Activated T-cell treated with anti-CD3 and anti-CD28 coated beads, Interleukin-2, amount 50 U/mL, for 24 hours (primary cell): ENCODE measurements at places on chromosomes 5 and 9.

DNA sequence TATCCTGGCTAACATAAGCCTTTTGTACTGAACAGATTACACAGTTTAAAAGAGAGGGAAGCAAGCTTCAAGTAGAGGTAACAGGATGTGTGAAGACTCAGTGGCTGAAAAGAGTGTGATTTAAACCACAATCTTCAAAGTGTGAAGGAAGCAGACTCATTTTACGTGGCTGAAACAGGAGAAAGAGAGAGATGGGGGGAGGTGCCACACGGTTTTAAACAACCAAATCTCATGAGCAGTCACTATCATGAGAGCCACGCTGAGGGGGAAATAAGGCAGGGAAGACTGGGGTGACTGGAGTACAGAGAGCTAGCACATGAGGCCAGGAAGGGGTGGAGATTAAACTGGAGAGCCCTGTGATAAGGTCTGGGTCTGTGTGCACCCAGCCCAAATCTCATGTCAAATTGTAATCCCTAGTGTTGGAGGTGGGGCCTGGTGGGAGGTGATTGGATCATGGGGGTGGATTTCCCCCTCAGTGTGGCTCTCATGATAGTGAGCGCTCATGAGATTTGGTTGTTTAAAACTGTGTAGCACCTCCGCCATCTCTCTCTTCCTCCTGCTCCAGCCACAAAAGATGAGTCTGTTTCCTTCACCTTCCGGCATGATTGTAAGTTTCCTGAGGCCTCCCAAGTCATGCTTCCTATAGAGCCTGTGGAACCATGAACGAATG lies 318.6 kb upstream of the CD180 start:
- peaks cover 65% of the 10 kb centered on the region for H3K4me1 ChIP-seq
- no peak overlapping the region for H3K4me3 ChIP-seq
- H3K27ac ChIP-seq, result peak overlapping the region; percentile 80
- H3K27me3 ChIP-seq, result no peaks in the 10 kb centered on the region
- peak; percentile 54 for DNase-seq
- no peaks in the 10 kb centered on the region for H3K36me3 ChIP-seq

- H3K36me3 ChIP-seq, result peaks cover 3% of the 10 kb centered on the region
- DNase-seq, result no peak
- H3K27ac ChIP-seq, result no peak overlapping the region
- no peaks in the 10 kb centered on the region for H3K27me3 ChIP-seq
- no peak overlapping the region for H3K4me3 ChIP-seq
Measured at GRCh38 chr9:121974421-121974820, 118.7 kb downstream of the TTLL11 start.

GRCh38 chr9:111034898-111035539 lies 3.3 kb downstream of the LPAR1 start:
- no peak for DNase-seq
- H3K27ac ChIP-seq, result no peak overlapping the region
- H3K4me3 ChIP-seq, result no peak overlapping the region
- H3K27me3 ChIP-seq, result peaks cover 48% of the 10 kb centered on the region
- peaks cover 8% of the 10 kb centered on the region for H3K4me1 ChIP-seq

GRCh38 chr5:96905864-96906263 lies 29.6 kb downstream of the ERAP2 start:
- H3K36me3 ChIP-seq, result peaks cover 86% of the 10 kb centered on the region
- no peak overlapping the region for H3K27ac ChIP-seq
- DNase-seq, result no peak
- peaks cover 26% of the 10 kb centered on the region for H3K4me1 ChIP-seq

GRCh38 chr5:170254056-170254455 lies 21.3 kb downstream of the C5orf58 start:
- peaks cover 98% of the 10 kb centered on the region for H3K36me3 ChIP-seq
- H3K4me1 ChIP-seq, result peaks cover 74% of the 10 kb centered on the region
- DNase-seq, result no peak
- peak overlapping the region; percentile 64 for H3K27ac ChIP-seq
- no peak overlapping the region for H3K4me3 ChIP-seq
- H3K27me3 ChIP-seq, result no peaks in the 10 kb centered on the region

DNA sequence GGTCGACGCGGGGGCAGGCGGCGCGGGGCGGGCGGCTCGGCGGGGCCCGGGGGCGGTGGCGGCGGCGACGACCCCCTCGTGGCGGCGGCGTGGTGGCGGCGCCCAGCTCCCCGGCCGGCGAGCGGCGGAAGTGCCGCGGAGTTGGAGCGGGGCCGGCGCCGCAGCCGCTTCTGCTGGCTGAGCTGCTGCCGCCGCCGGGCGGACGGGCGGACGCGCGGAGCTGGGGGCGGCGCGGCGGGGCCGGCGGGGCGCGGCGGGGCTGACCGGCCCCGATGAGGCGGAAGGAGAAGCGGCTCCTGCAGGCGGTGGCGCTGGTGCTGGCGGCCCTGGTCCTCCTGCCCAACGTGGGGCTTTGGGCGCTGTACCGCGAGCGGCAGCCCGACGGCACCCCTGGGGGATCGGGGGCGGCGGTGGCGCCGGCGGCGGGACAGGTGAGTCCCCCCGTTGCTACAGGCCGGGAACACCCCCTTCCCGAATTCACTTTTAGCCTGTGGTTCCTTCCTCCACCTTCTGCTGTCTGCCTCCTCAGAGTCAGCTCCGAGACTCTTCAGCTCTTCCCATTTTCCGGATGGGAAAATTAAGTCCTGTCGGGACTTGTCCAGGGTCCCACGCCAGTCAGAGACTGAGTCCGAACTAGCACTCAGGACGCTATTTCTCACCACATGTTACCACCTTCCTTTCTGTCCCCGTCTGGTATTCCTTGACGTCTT lies at the start of gene GALNT10:
Gene GALNT10, plus strand, starts transcription at position 139 of the 710 bp plus-strand sequence. Its CDS starts 134 bp downstream, at position 273.
- H3K4me3 ChIP-seq, result peak within 1 kb of the TSS; percentile 91
- H3K27ac ChIP-seq, result peak within 1 kb of the TSS; percentile 90

GRCh38 chr9:14322211-14323082 lies 8.5 kb upstream of the NFIB start:
- DNase-seq, result peak; percentile 83
- no peaks in the 10 kb centered on the region for H3K36me3 ChIP-seq
- peak overlapping the region; percentile 55 for H3K27ac ChIP-seq
- peaks cover 68% of the 10 kb centered on the region for H3K27me3 ChIP-seq
- peaks cover 38% of the 10 kb centered on the region for H3K4me1 ChIP-seq
- peak overlapping the region; percentile 74 for H3K4me3 ChIP-seq

GRCh38 chr9:75683591-75683990 lies 206.9 kb upstream of the PCSK5 start:
- no peaks in the 10 kb centered on the region for H3K4me1 ChIP-seq
- no peak for DNase-seq
- no peak overlapping the region for H3K27ac ChIP-seq
- H3K36me3 ChIP-seq, result no peaks in the 10 kb centered on the region
- peaks cover 3% of the 10 kb centered on the region for H3K27me3 ChIP-seq

DNA sequence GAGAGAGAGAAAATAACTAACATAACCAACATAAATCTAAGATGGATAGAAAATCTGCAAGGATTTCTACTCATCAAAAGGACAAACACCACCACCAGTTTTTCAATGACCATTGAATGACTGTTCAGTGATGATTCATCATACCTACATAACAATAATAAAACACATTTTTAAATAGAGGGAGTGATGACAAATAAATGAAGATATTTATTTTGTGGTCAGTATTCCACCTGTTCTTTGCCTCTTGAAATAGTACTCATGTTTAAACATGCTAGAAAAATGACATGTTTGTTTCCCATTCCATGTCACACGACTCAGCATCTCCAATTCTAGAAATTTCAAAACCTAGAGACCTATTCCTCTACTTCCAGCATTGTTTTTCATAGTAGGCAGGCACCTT lies 34.6 kb upstream of the ADAMTS16 start:
- no peak overlapping the region for H3K4me3 ChIP-seq
- no peak for DNase-seq
- no peaks in the 10 kb centered on the region for H3K36me3 ChIP-seq

- no peaks in the 10 kb centered on the region for H3K4me1 ChIP-seq
- no peaks in the 10 kb centered on the region for H3K36me3 ChIP-seq
- DNase-seq, result no peak
- H3K27me3 ChIP-seq, result peaks cover 3% of the 10 kb centered on the region
Measured at GRCh38 chr5:168779333-168779732, 200.2 kb upstream of the PANK3 start.

GRCh38 chr9:38089387-38090165 lies 20.5 kb upstream of the SHB start:
- no peak for DNase-seq
- H3K4me1 ChIP-seq, result peaks cover 2% of the 10 kb centered on the region
- H3K27ac ChIP-seq, result no peak overlapping the region
- H3K4me3 ChIP-seq, result no peak overlapping the region
- H3K27me3 ChIP-seq, result peaks cover 10% of the 10 kb centered on the region
- no peaks in the 10 kb centered on the region for H3K36me3 ChIP-seq

GRCh38 chr9:17878810-17879370 lies 300.0 kb downstream of the SH3GL2 start:
- no peaks in the 10 kb centered on the region for H3K27me3 ChIP-seq
- H3K36me3 ChIP-seq, result no peaks in the 10 kb centered on the region
- H3K4me3 ChIP-seq, result no peak overlapping the region

DNA sequence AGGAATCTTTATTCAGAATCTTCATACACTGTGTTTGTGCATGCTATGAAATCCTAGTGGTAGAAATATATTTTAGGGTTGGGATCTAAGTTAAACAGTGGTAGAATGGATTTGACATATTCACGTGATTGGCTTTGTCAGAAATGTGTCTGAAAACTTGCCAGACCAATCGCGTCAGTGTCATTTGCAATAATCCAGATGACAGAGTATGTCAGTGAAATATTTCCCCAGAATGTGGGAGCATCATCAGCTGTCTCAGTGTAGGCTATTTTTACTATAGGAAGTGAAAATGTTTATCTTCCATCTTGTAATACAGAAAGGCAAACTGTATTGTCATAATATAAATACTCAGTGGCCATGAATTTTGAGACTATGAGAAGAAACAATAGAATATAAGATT lies 220.6 kb upstream of the EDIL3 start:
- H3K4me3 ChIP-seq, result no peak overlapping the region
- H3K27me3 ChIP-seq, result no peaks in the 10 kb centered on the region
- no peak for DNase-seq
- H3K27ac ChIP-seq, result no peak overlapping the region
- H3K36me3 ChIP-seq, result no peaks in the 10 kb centered on the region
- H3K4me1 ChIP-seq, result no peaks in the 10 kb centered on the region

- no peaks in the 10 kb centered on the region for H3K4me1 ChIP-seq
- no peak for DNase-seq
- no peak overlapping the region for H3K4me3 ChIP-seq
- H3K27ac ChIP-seq, result no peak overlapping the region
Measured at GRCh38 chr9:13189362-13189761, 90.1 kb downstream of the MPDZ start.

DNA sequence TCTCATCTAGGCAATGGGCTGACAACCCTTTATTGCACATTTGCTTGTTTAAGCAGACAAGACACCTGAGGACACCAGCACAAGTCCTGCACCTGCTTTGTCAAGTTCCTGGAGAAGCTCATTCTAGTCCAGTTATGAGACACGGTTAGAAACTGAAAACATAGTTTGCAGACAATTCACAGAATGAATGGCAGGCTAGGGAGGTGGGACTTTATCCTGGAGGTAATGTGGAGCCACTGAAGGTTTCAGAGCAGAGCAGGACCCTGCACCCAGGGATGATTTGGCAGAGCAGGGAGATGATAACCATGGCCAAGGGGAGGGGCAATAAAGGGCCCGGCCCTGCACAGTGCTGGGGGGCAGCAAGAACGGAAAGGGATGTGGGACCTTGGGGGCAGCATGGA lies 50.7 kb upstream of the SLC25A51 start:
- H3K27me3 ChIP-seq, result no peaks in the 10 kb centered on the region
- no peak for DNase-seq
- peaks cover 1% of the 10 kb centered on the region for H3K36me3 ChIP-seq
- H3K4me1 ChIP-seq, result peaks cover 28% of the 10 kb centered on the region
- H3K4me3 ChIP-seq, result peak overlapping the region; percentile 52
- H3K27ac ChIP-seq, result peak overlapping the region; percentile 93

DNA sequence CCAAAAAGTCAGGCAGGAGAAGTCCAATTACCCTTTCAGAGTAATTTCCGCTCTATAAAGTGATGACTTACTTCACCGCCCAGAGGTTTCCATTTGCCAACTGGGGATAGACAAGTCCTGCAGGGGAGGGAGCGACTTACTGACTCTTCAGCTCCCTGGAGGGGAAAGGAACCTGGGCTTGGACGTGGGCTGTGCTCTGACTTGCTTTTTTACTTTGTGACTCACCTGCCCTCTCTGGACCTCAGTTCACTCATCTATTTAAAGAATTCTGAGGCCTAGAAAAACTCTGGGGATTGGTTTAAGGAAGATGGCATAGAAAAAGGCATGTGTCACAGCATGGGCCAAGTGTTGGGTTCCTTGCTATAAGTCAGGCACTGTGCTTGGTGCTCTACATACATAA lies 180.4 kb upstream of the TRIM32 start:
- H3K4me1 ChIP-seq, result no peaks in the 10 kb centered on the region
- H3K4me3 ChIP-seq, result no peak overlapping the region
- no peak overlapping the region for H3K27ac ChIP-seq
- no peak for DNase-seq

- no peaks in the 10 kb centered on the region for H3K36me3 ChIP-seq
- H3K27ac ChIP-seq, result no peak overlapping the region
- H3K4me3 ChIP-seq, result no peak overlapping the region
- no peak for DNase-seq
Measured at GRCh38 chr5:72687288-72687687, 129.2 kb upstream of the TNPO1 start.

DNA sequence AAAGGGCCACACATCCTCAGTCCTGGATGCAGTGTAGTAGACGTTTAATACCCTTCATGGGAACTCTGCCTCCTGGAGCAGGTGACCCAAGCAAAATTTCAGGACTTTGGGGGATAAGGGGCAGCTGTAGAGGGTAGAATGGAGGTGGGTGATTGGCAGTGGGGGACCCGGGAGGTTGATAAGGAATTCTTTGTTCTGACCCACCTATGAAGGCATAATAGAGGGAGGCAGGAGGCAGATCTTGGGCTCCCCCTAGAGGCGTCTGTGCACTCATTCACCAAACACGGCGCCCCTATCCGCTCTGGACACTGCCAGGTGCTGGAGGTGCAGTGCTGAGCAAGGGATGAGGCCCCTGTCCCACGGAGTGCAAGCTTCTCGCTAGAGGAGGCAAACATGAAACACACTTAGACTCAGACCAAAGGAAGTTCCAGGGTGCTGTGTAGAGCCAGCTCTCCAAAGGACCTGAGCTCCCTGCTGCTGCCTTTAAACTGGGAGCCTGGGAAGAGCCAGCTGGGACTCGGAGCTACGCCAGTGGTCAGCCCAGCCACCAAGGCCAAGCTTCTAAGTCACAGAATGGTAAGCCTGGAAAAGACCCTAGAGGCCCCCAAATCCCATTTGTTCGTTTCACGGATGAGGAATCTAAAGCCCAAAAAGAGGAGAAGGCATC lies 7.7 kb downstream of the IL17B start:
- no peaks in the 10 kb centered on the region for H3K27me3 ChIP-seq
- peaks cover 20% of the 10 kb centered on the region for H3K4me1 ChIP-seq
- H3K36me3 ChIP-seq, result peaks cover 25% of the 10 kb centered on the region
- no peak overlapping the region for H3K27ac ChIP-seq
- H3K4me3 ChIP-seq, result no peak overlapping the region
- DNase-seq, result peak; percentile 74

DNA sequence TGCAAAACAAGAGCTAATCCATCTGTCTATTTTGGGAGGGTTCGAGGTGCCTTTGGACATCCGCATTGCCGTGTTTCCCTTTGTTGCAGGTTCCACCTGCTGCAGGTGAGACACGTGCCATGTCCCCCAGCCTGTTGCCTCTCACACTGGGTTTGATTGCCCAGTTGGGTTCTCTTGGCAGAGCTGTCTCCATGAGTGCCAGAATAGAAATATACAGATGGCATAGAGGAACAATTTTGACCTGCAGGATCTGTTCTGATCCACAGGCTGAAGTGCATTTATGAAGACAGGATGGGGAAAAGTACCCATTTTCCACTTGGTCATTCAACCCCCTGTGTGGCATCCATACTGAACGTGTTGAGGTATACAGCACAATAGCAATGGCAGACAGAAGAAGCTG lies 178.1 kb downstream of the SGCD start:
- H3K4me3 ChIP-seq, result no peak overlapping the region
- H3K27ac ChIP-seq, result no peak overlapping the region
- H3K36me3 ChIP-seq, result no peaks in the 10 kb centered on the region
- DNase-seq, result no peak
